Activated T-cell treated with anti-CD3 and anti-CD28 coated beads, Interleukin-2, amount 50 U/mL, for 24 hours (primary cell): ENCODE measurements at places on chromosomes 1 and 21.
A peak's percentile ranks its signal among the peaks of the same experiment; 100 is the strongest.

- no peak for DNase-seq
Observed at GRCh38 chr1:159900755-159901360, 893 bp upstream of the CFAP45 start.

DNA sequence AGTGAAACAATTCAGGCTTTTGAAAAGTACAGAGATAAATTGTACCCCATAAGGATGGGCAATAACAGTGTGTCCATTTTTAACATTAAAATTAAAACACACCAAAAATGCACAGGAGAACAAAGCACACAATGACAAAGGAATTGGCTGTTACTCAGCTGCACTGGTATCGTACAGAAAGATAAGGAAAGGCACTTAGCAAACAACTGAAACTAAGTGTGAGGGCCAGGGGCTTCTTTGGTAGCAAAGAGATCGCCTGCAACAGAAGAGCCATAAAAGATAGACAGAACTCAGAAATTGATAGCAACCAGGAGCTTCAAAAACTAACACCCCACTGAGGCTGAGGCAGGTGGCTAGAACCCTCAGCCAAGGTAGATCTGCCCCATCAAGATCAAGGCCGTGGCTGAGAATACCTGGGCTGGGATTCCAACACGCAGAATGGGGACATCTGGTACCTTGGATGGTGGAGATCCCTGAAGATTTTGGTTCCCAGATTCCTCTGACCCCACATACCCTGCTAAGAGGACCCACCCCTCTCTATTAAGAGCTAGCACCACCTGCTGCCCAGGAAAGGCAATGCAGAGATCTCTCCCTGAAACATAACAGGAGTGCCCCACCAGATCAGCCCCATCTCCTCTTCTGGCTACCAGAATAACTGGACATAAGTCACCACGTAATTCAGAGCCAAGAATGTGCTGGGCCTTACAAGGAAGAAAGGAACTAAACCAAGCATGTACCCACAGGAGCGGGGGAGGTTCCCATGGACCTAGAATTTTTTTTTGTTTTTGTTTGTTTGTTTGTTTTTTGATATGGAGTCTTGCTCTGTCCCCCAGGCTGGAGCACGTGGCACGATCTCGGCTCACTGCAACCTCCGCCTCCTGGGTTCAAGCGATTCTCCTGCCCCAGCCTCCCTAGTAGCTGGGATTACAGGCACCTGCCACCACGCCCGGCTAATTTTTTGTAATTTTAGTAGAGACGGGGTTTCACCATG lies 16.2 kb downstream of the PLEKHO1 start:
- DNase-seq, result peak; percentile 64

DNA sequence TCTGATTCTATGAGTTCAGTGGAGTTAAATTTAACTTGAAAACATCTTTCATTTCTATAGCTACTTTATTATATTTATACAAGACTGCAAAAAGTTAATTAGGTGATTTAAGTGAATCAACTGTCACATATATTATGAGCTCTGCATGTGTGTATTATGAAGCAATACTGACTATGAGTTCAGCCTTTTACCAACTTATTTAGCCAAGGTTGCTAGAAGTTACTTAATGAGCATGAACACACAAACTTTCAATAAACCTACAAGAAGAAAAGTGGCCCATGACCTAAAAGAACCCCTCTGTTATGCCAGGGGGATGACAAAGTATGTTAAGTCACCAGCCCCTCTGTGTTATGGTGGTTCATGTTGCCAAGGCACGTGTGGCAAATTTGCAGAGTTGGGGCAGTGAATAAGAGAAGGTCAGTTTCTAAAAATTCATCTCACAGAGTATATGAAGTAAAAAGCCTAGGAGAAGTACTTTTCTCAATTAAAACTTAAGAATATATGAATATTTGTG lies 86.7 kb upstream of the LYPLAL1 start:
- DNase-seq, result no peak

GRCh38 chr1:12126781-12127180 lies 40.0 kb upstream of the TNFRSF1B start:
- no peak for DNase-seq

DNA sequence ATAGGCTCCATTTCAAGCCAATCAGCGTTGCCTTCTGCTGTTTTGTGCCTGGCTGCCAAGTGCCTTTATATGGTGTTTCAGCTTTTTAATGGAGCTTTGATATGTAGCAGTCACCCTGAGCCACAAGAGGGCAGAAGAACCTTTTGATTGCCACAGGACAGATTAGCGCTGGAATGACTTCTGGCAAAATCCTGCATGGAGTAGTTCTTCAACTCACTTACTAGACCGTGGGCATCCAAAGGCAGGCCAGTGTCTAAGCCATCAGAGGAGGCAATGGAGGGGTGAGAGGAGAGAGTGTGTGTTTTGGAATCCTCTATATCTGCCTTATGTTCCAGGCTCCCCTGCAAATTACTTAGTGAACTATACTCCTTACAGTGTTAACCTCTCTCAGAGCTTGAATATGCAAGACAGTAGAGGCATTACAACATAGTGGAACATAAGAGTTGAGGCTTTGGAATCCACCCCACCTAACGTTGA lies 56.2 kb downstream of the ST3GAL3 start:
- DNase-seq, result peak; percentile 43

DNA sequence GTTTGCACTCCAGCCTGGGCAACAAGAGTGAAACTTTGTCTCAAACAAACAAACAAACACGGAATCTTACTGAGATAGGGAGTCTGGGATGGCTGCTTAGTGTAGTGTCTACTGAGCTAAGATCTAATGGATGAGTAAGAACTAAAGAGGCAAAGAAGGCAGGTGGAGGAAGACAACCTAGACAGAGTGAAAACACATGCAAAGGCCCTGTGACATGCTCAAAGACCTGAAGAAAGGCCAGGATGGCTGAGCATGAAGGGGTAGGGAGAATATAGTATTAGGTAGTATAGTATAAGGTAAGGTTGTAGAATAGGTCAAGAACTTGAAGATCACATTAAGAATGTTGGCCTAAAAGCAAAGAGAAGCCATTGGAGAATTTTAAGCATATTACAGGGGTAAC lies 49.1 kb downstream of the MAP3K7CL start:
- no peak for DNase-seq
